Renal pelvis (tissue), 12 donors: ENCODE measurements at places on chromosomes 11 and 22.

DNA sequence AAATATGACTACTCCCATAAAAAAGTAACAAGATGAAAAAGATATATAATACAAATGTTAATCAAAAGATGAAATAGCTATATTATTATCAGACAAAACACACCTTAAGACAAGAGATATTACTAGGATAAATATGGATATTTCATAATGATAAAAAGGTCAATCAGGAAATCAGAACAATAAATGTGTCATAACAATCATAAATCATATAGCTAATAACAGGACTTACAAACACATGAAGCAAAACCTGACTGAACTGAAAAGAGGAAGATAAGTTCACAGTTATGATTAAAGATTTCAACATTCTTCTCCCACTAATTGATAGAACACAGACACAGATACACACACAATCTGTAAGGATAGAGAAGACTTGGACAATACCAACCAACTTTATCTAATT lies 47.2 kb downstream of the EIF3M start:
- DNase-seq = no peak

- no peak for DNase-seq
Measured at GRCh38 chr22:46234969-46235368, 15.1 kb downstream of the CDPF1 start.

GRCh38 chr11:123139206-123139605 lies 55.8 kb downstream of the CLMP start:
- no peak for DNase-seq

DNA sequence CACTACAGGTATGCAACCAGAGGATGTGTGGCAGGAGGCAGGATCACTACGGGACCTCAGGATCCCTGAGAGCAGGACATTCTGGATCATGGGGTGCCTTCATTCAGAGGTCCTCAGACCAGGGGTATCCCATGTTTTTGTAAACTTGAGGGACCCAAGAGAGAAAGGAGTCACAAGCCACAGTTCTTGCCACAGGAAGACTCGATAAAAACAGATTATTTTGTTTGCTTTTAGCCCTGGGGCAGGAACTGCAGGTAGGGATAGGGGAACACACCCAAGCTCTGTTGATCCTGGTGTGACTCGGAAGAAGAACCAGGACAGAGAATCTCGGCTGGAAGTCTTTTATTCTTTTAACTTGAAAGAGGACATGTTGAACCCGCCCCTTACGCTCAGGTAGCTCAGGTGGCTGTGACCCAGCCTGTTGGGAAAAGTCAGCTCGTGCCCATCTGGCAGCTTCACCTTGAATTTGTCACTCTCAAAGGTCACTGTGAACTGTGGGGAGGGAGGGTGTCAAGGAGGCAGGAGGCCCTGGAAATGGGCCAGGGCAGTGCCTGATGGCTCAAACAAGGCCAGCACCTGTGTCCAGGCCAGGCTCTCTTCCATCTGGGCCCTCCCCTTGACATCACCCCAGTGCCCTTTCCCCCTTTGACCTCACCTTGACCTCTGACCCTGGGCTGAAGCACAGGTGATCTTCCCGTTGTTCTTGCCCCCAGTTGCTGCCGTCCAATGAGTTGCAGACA lies 9.8 kb downstream of the LGALS2 start:
- DNase-seq = no peak

- DNase-seq = no peak
Measured at GRCh38 chr11:18617688-18618341, 16.3 kb downstream of the SPTY2D1 start.

DNA sequence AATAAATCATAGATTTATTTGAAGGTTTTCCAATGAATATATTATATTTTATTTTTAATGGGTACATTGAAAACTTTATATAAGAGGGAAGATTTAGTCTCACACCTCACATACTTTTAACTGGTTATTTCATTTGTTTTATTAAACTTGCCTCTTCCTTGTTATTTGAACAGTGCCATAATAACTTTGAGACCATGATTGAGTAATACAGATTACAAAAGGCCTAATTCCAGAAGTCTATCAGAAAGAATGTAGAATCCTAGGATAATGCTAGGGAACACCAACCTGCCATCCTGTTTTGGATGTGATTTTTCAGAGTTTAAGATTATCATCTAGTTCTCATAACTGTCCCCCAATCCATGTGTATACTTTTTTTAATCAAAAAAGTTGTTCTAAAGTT lies 102.7 kb upstream of the BIRC3 start:
- no peak for DNase-seq

- no peak for DNase-seq
Measured at GRCh38 chr11:94417386-94417987, 16.3 kb upstream of the GPR83 start.

DNA sequence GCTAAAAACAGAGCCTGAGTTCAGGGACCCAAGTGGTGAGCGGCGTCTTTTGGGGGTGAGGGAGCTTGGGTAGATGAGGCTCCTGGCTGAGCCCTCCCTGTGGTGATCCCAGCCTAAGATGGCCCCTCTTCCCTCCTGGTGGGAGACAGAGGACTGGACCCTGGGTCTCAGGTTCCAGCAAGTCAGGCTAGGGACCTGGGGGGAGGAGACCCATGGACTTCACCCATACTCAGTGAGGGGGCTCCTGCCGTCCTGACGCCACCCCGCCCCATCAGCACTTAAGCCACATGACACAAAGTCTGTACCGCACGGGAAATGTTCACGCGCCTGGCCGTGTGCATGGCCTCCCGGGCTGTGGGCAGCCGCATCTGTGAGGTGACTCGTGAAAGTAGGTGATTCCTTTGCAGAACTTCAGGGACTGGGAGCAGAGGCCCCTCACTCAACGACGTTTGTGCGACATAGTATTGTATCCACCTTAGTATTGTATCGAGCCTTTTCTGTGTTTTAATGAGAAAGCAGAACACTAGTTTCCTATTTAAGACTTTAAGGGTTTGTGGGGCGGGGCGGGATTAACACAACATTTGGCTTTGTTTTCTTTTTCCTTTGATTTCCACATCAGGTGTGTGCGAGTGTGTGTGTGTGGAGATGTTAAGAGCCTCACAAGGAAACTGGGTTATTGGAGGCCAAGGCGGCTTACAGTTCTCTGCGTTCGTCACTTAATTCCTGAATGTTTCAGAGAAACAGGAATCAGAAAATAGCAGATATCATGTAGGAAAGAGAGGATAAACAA lies 18.4 kb upstream of the TMEM191C start:
- no peak for DNase-seq

GRCh38 chr11:103254123-103254522 lies 144.9 kb downstream of the DYNC2H1 start:
- no peak for DNase-seq

DNA sequence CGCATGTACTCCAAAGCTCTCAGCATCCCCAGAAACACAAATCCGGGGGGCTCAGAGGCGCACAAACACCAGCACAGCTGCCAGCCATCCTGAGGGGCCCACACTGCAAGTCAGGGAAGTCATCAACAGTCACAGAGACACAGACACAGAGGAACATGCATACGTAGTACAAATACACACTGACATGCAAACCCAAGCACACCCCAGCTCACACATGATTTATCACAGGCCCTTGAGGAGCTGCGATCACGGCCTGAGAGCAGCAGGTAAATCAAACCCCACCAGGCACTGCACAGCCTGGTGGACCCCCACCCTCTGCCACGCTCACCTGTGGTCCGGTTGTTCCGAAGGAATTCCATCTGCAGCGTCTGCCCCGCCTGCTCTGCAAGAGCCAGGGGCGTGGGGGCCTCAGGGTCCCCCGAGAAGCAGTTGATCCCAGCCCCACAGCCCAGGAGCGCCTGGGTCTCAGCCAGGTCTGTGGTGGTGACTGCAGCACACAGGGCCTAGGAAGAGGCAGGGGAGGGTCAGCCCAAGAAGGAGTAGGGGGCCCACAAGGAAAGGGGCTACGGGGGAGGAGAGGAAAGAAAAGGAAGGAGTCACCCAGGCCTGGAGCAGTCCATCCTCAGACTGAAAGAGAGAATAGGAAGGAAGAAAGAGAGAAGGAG lies 28.5 kb upstream of the PDE2A start:
- DNase-seq = no peak

- no peak for DNase-seq
Measured at GRCh38 chr11:112656772-112657428, 304.3 kb upstream of the NCAM1 start.

GRCh38 chr22:25362215-25362882 lies 142.9 kb downstream of the CRYBB2 start:
- peak; percentile 22 for DNase-seq

- DNase-seq = no peak
Measured at GRCh38 chr22:46641811-46642266, 21.7 kb downstream of the GRAMD4 start.

DNA sequence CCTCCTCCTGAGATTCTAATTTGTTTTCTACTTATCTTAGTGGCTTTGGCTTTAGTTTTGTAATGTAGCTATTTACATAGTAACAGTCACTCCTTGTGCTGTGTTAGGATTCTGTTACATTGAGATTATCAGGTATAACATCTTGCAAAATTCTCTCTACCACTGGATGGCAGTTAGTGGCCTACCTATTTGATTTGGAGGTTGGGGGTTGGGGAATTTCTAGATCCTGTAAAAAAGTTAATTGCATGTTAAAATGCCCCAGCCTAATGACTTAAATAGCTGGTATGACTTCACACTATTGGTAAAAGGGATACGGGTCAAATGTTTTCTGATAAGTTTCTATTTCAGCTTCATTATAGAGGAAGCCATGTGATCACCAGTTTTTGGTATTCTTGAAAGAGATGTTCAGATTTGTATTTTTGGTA lies 2.8 kb downstream of the GRK3 start:
- DNase-seq = no peak

DNA sequence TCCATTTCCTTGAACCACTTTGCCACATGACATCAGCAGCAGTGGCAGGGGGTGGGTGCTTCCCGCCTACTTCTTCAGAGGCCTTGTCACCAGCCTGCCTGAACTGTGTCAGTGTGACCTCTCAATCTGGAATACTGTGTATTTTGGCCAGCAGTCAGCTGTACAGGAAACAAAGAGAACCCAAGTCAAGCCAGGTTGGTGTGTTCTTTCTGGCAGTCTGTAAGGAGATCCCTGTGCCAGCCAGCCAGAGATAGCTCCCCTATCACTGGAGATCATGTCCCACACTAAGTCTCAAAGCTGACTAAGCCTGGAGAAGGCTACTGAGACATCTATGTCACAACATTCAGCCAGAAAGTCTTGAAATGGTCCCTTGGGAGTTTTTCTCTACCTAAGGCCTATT lies 142.1 kb downstream of the TRPC6 start:
- no peak for DNase-seq

GRCh38 chr11:64359712-64360445 lies 917 bp downstream of the RPS6KA4 start:
- DNase-seq = no peak

DNA sequence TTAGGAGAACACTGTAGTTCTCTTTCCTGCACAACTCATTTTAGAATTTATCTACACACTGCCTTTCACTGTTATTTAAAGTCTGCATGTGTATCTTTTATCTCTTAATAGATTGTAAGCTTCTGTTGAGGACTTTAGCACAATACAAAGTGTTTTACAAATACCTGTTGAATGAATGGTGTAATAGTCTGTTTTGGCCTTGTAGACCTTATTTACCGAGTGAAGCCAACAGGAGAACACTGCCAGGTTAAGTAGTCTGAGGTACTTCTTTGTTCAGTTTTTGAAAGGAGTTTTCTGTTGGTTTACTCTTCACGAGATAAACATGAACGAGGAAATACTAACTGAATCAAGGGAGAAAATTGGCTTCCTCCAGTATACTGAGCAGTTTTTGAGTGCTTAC lies 31.0 kb downstream of the SIK2 start:
- no peak for DNase-seq
